ENCODE measurements at places on chromosomes 5 and 9.
A peak's percentile ranks its signal among the peaks of the same experiment; 100 is the strongest.

DNA sequence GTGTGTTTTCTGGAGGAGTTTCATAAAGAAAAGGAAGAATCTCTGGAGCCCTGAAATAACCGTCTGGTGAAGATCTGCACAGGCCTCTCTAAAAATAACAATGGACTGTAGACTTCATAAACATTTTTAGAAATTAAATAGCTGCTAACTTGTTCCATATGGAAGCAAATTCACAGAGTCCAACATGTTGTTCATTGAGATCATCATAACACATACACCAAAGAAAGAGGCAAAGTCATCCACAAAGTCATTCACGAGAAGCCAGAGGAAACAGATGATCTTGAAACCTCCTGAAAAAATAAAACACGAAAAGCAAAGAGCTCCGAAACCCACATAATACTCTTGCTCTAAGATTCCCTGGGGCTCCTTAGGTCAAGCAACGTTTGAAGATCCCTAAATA is 347.8 kb downstream of the EFNA5 start:
- DNase-seq, result no peak

DNA sequence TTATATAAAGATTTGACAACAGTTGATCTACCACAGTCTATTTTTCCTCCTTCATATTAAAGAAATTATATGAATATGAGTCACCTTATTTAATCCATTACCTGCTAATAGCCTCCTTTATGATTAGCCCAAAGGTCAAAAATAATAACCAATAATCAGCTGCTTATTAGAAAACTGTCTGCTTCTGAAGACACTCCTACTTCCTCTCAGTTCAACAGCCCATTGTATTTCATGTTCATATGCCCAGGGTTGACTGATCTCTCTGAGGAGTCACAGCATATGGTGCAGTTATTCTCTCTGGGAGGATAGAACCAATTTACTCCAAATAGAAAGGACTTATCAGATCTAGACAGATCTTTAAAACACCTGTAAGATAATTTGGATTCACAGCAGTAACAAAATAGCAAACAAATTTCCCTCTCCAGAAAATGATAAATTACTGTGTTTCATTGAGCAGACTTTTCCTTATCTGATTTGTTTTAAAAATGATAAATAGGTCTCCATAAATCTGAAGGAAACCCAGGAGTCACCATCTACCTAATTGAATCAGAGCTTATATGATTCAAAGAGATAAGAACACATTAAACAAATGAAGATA is 180.4 kb upstream of the ITGA1 start:
- DNase-seq, result no peak

GRCh38 chr9:76651119-76651705 is 113.0 kb upstream of the PCA3 start:
- DNase-seq, result no peak

- DNase-seq, result no peak
Measured at GRCh38 chr5:132475987-132476875, 14.3 kb downstream of the IRF1 start.

DNA sequence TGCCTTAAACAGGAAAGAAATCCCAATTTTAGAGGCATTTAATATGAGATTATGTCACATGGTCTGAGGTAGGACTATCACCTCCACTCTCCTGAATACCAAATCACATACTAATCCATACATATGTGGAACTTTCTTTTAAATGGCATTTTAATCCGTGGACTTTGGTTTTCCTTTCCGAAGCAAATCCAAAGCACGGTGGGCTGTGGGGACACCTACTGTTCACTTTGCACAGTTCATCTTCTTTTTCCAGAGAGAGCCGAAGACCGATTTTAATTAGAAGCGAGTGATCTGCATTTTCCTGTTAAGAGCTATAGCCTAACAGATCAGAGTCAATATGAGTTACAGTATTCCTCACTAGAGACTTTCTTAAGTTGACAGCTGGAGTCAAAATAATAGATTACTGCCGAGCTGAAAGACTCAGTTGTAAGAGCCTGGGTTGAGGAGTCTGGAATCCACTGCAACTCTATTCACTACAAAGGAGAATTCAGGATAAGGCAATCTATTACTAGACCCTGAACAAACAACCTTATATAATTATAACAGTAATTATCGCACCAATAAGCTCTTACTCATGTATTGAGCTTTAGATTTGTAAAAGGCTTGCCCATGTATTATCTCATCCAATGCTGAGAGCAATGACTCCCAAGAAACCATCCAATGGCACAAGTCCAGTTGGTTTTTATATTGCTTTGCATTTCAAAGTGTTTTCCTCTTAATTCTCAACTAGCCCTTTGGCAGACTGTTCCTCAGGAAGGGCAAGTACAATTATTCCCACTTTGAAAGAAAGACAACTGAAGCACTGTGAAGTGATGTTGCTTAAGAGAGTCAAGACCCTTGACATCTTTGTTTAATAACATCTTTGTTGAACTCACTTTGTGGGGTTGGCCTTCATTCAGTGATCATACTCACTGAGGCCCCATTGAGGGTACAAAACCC is 144.7 kb downstream of the TRPM6 start:
- DNase-seq, result peak; percentile 10

GRCh38 chr9:71306134-71306533 is 184.7 kb upstream of the TRPM3 start:
- no peak for DNase-seq

DNA sequence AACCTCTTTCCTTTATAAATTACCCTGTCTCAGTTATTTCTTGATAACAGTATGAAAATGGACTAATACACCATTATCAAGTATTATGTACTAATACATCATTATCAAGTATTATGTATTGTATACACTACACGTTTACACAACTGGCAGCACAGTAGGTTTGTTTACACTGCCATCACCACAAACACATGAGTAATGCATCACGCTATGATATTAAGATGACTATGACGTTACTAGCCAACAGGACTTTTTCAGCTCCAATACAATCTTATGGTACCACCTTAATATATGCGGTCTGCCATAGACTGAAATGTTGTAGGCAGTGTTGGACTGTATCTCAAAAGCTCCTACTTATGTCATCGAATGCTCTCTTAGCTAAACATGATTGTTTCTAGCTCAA is 28.2 kb downstream of the PRELID2 start:
- no peak for DNase-seq

DNA sequence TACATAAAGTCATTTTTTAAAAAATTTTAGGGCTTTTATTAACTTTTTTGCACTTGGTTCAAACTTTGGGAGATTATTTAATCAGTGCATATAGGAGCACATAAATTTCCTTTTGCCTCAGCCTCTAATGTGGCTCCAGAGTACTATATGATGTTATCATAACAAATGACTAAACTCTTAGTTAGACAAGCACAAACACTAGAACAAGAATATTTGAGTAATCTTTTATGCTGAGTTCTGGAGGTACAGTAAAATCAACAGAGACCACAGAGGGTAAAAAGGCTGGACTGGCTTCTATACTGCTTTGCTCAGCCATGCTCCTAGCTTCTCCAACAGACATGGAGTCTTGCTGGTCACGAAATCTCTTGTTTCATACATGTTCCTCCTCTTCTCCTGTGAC is 52.5 kb upstream of the SGCD start:
- no peak for DNase-seq

DNA sequence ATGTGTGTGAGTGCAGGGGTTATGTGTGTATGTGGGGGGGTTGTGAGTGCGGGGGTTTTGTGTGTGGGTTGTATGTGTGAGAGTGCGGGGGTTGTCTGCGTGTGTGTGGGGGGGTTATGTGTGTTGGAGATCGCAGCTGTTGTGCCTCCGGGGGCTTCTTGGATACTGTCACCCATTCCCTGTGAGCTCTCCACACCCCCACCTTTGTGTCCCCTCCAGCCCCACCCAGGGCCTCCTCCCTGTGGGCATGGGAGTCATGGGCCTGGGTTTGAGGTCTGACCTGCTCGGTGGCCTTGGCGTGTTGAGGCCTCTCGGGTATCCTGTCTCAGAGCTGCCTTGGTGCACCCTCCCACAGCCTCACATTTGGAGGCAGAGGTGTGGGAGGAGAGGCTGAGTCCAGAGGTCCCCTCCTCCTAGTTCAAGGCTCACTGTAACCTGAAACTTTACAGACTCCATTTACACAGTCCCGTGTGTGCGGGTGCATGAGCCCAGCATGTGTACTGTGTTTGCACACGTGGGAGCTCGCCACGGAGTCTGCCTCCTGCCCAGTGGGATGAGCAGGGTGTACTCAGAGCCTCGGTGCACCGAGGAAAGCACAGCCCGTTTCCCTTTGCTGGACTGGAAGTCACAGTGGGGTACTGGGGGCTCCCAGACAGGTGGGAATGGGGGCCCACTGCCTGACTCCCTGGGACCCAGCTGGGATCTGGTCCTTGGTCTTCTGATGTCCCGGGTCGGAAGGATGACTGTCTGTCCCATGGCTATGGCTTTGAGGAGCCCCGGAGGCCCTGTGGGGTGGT is 43.4 kb downstream of the RXRA start:
- no peak for DNase-seq

- DNase-seq, result peak; percentile 3
Measured at GRCh38 chr5:108148715-108149139, 233.2 kb downstream of the FBXL17 start.

DNA sequence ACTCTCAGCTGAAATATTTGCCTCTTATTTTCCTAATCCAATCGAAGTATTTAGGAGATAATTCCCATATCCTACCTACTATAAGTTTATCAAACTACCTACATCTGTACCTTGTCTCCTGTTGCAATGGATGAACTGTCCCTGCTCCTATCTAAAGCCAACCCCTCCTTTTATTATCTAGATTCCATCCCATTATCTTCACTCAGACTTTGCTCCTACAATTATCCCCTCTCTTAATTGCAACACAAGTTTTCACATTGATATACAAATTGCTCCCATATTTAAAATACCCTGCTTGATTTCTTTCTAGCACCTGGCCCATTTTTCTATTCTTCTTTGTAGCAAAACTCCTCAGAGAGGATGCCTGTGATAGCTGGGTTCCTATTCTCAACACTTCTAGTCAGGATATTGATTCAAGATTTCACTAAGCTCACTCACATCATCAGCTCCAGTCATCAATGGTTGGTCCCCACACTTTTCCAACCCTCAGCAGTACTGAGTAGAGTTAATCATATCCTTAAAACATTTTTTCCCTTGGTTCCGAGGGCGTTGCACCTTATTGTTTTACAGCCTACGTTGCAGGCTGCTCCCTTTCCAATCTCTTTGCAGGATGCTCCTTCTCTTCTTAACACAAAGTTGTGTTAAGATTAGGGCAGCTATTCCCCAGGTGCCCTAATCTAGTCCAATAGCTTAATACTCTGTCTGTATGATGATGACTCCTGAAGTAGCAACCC is 177.8 kb upstream of the PTGER4 start:
- DNase-seq, result no peak

GRCh38 chr5:95471487-95471886 is 80.3 kb downstream of the FAM81B start:
- DNase-seq, result no peak

DNA sequence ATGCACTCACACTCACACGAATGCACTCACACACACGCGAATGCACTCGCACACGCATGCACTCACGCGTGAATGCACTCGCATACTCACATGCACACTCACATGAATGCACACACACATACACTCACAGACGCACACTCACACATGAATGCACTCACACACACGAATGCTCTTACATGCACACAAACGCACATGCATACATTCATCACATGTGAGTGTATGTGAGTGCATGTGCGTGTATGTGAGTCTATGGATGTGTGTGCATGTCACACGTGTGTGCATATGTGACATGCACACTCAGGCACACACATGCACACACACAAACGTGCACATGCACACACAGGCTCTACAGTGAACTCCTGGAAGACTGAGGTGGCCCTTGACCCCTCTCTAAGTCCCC is 121.7 kb downstream of the ADAMTS2 start:
- DNase-seq, result no peak

DNA sequence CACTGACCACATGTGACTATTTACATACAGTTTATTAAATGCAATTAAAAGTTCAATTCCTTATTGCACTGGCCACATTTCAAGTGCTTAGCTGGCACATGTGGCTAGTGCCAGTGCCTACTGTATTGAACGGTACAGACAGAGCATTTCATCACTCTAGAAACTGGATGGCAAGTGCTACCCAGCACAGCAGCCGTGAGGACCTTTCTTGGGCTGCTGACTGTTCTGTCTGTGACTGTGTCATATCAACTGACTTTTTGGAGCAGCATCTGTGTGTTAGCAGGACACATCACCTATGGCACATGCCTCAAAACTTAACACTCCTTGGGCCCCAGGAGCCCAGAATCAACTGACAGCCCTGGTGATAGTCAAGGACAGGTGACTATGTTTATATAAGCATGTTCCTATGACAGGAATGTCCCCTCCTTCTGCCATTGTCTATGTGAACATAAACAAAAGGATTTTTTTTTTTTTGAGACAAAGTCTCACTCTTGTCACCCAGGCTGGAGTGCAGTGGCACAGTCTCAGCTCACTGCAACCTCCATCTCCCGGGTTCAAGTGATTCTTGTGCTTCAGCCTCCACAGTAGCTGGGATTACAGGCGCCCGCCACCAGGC is 8.9 kb downstream of the IRF1 start:
- no peak for DNase-seq

DNA sequence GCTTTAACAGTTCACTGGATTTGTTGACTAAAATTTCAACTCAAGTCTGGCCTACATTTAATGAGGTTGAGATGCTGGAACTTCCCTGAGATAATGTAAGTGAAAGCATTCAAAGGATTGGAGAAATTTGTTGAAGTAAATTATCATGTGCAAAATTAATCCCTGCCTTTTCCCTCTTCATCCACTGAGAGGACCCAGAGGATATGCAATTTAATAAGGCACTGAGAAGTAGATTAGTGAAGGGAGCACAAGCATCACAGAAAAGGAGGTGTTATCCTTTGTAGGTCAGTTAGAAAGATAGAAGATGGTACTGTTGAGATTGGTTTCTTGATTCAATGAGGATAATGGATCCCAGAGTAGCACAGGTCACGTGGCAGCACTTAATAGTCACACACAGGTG is 42.6 kb upstream of the ANKRD31 start:
- no peak for DNase-seq

DNA sequence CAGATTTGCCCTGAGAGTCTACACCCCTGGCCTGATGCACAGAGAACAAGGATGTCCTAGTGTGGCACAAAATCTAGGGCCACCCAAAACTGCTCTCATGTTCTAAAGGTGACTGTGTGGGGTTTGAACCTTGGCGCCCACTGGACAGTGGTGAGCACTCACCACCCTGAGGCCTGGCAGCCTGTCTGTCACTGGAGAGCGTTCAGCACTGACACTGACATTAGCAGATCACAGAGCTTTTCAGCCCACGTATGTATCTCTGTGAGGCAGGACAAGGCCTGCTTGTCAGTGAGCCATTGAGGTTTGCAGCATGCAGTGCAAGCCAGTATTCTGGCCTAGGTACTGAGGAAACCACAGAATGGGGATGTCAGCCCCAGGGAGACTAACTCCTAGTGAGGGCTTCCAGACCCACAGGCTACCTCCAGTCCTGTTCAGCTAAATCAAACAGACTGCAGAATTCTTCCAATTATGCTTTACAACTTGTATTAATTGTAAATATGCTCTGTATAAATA is 38.9 kb upstream of the SLC2A8 start:
- no peak for DNase-seq

- DNase-seq, result no peak
Measured at GRCh38 chr5:58369513-58370190, 90.2 kb downstream of the PLK2 start.

GRCh38 chr9:124357721-124358361 is 57.4 kb downstream of the PSMB7 start:
- DNase-seq, result no peak

GRCh38 chr9:134875371-134875770 is 5.2 kb upstream of the FCN2 start:
- no peak for DNase-seq

- DNase-seq, result no peak
Measured at GRCh38 chr5:80960531-80961375, 590 bp downstream of the RASGRF2 start.

All from astrocyte (in vitro differentiated cells and primary cell).